NCI-H2029 treated with DMSO at 0.1 percent for 48 hours (cell line): ENCODE measurements at places on chromosomes 3 and 15.
A peak's percentile ranks its signal among the peaks of the same experiment; 100 is the strongest.

- no peak for DNase-seq
Measured at GRCh38 chr3:11607816-11608215, 35.9 kb downstream of the VGLL4 start.

- DNase-seq = no peak
Measured at GRCh38 chr3:128226795-128227395, 73.6 kb downstream of the EEFSEC start.

GRCh38 chr3:134197681-134198261 lies 52.9 kb downstream of the RYK start:
- DNase-seq = peak; percentile 52

- no peak for DNase-seq
Measured at GRCh38 chr3:173044998-173045397, 96.0 kb downstream of the SPATA16 start.

DNA sequence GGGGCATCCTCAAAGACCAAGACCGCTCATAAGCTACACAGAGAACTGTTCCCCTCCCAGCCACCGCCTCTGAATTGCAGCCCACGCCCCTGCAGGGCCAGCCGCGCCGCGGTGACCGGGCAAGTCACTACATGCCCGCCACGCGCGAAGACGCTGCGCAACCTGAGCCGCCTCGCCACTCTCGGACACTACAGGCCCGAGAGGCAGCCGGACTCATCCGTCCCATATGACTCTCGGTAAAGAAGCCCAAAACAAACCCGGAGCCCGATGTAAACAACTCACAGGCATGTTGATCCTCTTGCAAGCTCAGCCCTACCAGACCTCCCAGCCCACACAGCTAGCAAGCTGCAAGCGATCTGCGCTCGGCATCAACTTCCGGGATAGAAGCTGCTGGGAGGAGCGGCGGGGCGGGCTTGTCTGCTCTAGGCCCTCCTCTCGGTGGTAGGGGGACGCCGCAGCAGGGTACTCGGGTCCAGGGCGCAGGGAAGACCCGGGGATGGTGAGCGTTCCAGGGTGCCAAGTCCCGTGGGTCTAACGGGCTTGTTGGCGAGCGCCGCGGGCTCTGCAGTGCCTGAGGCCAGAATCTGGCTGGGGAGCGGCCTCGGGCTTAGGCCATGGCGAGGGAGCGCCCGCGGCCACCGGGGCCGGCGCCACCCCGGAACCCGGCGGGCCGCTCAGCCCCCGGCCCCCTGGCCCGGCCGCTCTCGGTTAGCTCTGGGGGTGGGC lies at the start of gene RPS27L:
Gene RPS27L, minus strand, starts transcription at position 360 of the 726 bp plus-strand sequence. Its CDS starts 72 bp downstream, at position 288.
- peak; percentile 10 for DNase-seq

DNA sequence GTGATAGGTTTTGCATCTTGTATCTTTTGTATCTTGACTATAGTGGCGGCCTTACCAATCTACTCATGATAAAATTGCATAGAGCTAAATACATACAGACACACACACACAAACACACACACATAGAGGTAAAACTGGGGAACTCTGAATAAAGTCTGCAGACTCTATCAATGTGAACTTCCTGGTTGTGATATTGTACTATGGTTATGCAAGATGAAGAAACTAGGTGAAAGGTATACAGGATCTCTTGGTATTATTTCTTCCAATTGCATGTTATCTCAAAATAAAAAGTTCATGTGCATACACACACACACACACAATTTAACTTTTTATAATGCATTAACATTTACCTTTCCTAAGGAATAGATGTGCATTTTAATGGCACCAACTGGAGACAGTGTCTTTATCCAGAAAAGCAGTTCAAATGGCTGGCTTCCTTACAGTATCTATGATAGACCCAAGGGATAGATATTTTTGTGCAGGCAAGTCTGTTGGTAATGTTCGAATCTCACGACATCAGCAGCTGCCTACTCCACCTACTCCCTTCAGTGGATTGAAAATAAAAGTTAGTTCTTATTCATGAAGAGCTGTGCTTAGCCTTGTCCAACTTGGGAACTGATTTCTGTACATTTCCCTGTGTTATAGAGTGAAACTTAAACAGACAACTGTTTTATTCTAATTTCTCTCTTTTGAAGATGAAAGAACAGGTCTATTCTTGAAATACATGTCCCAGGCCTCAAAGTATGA lies 46.9 kb upstream of the SPRED1 start:
- DNase-seq = no peak

- no peak for DNase-seq
Measured at GRCh38 chr3:129747136-129747535, 140.7 kb upstream of the PLXND1 start.

DNA sequence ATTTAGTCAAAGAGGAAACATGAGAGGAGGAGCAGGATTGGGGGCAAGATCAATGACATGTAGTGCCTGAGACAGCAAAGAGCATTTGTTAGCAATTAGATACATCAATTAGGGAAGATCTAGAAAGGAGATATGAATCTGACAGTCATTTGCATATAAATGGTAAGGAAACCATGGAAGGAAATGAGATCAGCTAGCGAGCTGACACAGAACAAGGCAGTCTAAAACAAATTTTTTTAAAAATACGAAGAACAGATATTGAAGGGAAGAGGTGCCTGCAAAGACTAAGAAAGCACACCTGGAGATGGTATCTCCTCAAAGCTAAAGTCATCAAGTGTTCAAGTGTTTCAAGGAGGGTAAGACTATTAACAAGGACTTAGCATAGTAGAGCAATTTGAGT lies 4.6 kb downstream of the EPM2AIP1 start:
- DNase-seq = no peak

DNA sequence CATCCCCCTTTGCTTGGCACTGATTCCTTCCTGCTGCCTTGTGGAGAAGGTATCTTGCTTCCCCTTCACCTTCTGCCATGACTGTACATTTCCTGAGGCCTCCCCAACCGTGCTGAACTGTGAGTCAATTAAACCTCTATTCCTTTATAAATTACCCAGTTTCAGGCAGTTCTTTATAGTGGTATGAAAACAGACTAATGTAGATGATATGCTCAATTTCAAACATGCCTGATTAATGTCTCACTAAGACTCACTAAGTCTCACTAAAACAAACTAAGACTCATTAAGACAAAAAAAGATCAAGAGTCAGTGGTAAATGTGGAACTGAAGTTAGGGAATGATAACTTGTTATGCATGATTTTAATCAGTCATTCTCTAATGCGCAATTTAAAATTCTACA lies 606.6 kb downstream of the RBMS3 start:
- DNase-seq = no peak

GRCh38 chr3:74713977-74714376 lies 99.5 kb upstream of the CNTN3 start:
- no peak for DNase-seq

DNA sequence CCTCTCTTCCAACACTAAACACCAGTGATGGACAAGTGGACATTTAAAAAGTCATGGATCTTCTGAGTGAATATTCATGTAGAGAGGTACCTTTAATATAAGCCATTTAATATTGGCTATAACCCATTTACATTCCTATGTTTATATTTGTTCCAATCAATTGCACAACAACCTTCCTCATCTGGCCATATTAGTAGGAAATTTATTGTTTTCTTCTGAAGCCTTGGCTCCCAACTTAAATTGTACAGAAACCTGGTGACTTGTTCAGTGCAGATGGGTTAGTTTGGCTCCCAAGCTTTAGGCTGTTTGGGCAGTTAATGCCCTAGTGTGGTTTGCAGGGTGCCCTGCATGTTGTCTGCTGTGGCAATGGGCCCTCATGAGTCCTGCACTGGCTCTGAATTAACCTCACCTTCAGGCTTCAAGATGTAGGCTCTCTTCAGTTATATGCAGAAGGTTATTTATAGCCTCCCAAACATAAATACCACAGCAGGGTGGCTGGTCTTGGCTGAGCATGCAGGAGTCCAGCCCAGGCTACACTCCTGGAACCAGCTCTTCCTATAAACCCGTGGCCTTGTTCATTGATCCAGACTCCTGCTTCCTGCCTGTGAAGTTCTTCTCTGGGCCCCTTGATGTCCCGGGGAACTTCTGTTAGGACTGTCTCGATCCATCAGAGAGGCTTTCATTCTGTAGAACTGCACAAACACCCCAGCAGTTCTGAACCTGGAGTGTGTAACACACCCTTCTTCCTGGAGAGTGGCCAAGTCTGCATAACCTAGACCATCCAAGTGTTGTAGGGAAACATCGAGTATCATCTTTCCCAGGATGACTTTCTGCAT lies 57.0 kb downstream of the DUT start:
- no peak for DNase-seq

DNA sequence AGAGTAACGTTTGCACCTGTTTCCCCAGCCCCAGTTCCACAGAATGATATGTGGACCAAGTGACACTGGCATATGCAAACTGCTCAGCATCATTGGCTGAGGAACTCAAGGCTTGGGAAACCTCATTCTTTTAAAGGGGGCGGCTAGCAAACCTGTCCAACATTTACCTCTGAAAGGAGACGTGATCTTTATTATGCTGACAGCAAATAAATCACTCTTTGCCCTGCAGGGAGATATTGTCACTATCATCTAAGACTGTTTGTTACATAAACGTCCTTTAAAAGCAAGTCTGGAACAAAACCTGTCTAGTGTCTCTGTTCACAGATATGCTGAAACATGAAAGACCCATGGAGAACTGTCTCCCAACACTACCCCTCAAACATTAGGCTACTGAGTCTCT lies 21.5 kb downstream of the CA12 start:
- no peak for DNase-seq

- DNase-seq = no peak
Measured at GRCh38 chr3:171790898-171791691, 19.2 kb downstream of the PLD1 start.

DNA sequence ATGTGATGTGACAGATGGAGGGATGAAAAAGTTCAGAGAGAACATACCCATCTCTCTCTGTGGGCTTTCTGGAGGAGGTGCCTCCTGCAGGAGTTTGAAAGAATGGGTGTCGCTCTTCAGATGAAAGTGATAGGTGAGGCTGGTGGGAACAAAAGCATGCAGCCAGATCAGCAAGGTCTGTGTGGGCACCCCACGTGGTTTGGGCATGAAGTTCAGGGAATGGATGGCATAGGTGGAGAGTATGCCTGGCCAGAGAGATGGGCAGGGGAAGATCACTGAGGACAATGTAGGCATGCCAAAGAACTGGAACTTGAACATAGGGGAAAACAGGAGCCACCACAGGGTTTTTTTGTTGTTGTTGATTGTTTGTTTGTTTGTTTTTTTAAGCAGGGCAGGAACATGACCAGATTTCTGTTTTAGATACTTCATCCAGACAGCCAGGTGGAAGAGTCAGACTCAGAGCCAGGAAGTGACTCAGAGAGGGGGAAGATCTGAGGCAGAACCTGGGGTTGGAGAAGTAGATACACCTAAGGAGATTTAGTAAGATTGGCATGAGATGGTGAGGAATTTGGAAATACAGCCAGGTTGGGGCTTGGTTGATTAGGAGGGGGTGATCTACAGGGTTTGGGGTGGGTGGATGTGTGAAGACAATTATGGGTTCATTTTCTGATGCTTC lies 64.8 kb upstream of the CLSTN2 start:
- DNase-seq = no peak
